ENCODE measurements at places on chromosomes 16 and 17.

DNA sequence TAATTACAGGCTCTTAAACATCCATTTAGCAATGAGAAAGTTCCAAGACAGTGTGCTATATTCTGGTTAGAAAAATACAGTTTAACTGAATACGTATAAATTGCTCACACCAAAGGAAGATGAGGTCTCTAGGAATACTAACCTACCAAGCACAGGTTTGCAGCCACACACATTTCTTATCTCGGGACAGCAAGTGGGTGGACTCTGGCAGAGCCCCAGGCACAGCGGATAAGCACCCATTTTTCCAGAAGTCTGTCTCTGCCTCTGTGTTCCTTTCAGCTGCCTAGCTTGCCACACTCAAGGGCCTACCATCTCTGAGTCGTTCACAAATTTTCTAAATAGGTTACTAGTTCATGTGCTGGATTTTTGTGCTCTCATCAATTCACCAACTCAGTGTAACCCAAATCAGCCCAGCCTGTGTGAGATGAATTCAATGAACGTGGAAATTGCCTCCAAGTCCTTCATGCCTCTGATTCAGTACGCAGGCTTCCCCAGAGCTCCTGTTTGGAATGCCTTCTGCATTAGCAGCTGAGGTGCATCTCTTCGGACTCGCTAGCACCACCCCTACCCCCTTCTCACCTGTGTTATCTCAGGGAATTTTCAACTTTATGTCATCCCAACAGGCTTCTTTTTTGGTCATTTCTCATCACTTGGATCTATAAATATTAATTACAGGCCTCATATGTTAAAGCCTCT is 581.0 kb upstream of the CDH11 start:
- DNase-seq = no peak

DNA sequence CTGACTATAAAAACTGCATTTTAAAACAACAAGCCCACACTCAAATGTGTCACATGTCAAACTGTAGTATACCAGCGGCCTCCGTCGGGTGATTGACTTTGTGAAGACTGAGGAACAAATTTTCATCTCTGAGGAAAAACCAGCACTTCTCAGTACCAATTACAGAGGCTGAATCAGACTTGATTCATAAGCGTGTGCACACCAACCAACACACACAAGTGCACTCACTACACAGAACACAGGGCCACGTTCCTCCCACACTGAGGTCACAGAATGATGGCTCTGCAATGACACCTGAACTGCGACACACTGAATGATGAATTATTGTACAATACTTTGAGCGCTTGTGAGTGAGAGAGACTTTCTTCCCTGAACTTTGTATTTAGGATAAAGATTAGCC is 29.6 kb downstream of the XPO6 start:
- no peak for DNase-seq

- no peak for DNase-seq
Observed at GRCh38 chr16:56257666-56258342, 66.5 kb downstream of the GNAO1 start.

DNA sequence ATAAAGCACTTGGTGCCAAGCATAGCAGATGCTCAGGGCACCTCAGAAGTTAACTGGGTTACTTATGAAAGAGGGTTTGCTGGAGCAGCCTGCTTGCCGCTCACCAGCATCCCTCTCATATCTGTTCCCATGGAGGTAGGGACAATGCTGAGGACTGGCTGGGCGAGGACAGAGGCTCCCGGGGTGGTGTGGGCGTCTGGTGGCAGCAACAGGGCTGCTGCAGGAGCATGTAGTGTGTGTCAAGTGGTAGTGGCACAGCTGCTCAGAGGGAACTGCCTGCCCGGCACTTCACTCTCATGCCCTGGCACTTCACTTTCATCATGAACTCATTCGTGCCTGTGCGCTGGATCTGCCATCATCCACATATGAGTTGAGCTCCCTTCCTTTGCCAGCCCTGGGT is 26.9 kb upstream of the ZNHIT3 start:
- no peak for DNase-seq

DNA sequence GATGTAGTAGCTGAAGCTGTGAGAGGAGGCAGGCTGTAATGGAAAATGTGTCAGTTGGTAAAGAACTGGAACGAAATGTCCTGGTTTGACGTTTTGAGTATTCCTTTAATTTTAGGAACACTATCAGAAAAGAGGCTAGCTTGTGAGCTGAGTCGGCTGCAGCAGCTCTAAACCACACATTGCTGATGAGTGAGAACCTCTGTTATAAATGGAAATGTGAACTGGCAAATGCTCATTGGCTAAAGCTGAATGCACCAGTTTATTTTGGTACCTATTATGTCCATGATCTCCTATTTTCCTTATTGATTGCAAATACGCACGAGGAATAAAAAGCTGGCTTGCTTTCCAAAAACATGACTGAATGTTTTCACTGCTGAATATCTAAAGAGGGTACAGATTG is 11.0 kb upstream of the WIPI1 start:
- no peak for DNase-seq

All from anterior cingulate cortex (tissue), 58 donors.